ENCODE measurements at places on chromosomes 12 and 14. TPM values are rescaled to one million over a fixed set of nuclear protein-coding genes. Genes with fewer than 3 reads are reported as not detected.

- DNase-seq: no peak
These were observed 10.9 kb upstream of the HVCN1 start for GRCh38 chr12:110699591-110700445.

DNA sequence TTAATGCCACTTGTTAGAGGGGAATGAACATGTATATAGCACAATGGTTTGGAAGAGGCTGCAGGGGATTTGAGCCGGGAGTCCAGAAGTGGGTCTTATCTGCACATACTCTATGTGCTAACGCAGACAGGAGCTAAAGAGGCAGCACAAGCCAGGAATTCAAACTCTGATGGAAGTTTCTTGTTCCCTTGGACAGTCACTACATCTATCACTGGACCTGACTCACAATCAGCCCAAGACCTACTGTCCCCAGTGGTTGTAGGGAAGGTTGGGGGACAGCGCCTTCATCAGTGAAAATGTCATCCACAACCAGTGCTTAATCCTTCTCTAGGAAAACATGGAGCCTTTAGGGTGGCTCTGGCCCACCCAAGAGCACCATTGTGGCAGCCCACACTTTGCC is 107.8 kb downstream of the GCH1 start:
- DNase-seq: no peak

DNA sequence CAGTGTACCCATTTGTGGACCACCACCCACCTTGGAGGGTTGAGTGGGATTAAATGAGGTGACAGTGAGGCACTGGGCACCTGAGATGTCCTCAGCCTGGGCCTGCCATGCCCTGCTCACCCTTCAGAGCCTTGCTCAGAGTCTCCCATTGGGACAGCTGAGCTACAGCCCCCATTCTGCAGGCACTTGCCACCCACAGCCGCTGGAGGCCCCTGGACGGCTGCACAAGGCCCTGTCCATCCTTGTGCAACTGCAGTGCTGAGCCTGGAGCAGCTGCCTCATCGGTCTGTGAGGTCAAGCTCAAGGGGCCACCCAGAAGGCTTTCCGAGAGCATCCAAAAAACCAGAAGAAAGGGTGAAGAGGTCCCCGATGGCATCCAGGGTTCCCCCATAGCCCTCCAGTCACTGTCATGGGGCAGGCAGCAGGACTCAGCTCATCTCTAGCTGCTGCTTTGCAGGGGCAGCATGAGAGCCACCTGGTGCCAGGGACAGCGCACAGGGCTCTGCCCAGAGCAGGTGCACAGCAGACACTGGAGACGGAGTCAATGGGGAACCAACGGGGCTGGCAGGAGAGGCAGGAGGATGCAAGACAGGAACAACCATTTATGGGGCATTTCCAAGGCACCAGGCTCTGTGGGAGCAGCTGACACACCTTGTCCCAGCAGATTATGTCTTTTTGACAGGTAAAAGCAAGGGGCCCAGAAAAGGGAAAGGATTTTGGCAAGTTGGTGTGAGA is 84.6 kb downstream of the ARL6IP4 start:
- DNase-seq: no peak

GRCh38 chr14:68722186-68722585 is 70.7 kb downstream of the ZFP36L1 start:
- no peak for DNase-seq

- DNase-seq: no peak
These were observed 194.2 kb downstream of the GXYLT1 start for GRCh38 chr12:41950455-41950854.

GRCh38 chr12:61538951-61539350 is 721.3 kb upstream of the USP15 start:
- DNase-seq: no peak

Gene BAZ1A
- total RNA-seq: 32.4 TPM

- DNase-seq: no peak
These were observed 267.7 kb downstream of the RASSF9 start for GRCh38 chr12:85568395-85569103.

Gene GLT8D2
- total RNA-seq: 46.0 TPM

GRCh38 chr12:109752117-109753053 is 38.8 kb downstream of the FAM222A start:
- DNase-seq: no peak

All from fibroblast of the aortic adventitia (primary cell).